ENCODE measurements at places on chromosomes 11 and 22.

DNA sequence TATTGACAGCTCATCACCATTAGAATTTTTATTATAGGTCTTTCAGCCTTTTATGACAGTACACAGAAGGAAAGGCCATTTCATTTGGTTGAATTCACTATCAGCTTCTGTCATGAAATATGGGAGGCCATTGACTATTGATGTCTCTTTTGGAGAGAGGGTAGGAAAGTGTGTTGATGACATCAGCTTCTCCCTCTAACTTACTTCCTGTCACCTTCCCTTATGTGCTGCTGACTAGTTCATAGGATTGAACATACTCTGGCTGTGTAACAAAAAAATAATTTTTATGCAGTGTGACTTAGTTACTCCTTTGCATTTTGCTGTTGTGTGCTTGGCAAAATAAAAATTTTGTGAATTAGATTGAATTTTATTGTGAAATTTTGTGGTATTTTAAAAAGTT is 769.2 kb downstream of the METTL15 start:
- DNase-seq: no peak

DNA sequence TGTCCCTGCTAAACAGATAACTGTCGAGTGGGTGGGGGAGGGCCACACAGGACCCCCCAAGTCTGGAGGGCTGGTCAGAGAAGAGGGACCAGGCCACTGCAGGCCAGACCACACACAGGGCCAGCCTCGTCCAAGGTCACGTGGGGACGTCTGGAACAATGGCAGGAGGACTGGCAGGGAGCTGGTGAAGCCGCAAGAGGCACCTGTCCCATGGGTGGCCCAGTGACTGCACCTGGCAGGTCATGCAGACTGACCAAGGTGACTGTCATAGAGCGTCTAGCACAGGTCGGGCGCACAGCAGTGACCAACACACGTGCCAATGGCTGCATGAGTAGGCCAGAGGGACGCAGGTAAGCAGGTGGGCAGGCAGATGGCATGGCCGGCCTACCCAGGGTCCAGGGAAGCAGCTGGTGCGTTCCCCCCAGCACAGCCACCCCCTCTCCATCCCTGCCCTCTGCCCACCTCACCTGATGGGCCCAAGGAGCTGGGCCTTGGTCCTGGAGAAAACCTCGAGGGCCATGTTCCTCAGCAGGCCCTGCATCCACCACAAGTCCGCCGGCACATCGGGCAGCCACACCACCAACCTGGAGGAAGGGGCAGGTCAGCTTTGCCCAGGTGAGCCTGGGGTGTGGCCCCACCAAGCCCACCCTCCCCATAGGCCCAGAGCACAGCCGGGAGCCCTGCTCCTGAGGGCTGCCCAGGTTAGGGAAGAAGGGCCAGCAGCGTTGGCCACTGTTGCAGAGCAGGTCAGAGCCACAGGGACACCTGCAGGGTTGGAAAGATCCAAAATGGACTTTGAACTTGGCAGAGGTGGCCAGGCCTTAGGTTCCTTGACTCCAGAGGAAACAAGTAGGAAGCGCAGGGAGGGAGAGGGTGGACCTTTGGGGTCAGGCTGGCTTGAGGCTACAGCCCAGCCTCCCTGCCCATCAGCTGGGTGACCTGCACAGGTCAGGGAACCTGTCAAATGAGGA is 10.4 kb downstream of the PNPLA5 start:
- no peak for DNase-seq

- DNase-seq: no peak
Measured at GRCh38 chr11:2468363-2469235, 23.8 kb downstream of the KCNQ1 start.

GRCh38 chr11:5380740-5381342 is 2.8 kb upstream of the OR51M1 start:
- no peak for DNase-seq

DNA sequence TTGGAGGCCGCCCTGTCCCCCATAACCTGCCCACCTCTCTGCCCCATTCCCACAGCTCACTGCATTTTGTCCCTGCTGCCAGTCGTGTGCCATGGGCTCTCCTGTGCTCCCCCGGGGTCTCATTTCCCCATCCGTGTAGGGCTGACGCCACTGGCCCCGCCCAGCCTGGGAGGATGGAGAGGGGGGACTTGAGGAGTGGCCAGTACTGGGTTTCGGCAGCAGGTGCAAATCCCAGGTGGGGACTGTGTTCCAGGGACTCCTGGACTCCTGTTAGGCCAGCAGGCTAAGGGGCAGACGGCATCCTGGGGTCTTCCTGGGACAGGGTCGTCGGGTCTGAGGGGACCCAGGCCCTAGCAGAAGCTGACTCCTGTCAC is 1.2 kb upstream of the MYO7A start:
- DNase-seq: no peak

DNA sequence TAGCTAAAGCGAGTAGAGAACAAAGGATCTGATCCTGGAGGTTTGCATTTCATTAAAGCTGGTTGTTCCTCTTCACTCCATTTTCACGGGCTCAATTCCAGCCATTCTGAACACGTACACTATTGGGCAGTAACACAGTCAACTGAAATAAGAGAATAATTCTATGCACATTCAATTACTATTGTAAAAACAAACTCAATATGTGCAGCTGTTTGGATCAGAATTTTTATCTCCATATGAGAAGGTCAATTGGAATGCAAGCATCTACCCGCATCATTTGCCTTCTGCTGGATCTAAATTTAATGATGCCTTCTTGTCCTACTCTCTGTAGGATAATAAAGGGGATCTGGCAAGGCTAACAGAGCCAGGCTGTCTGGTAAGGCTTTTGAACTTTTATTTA is 562.8 kb upstream of the CCDC179 start:
- DNase-seq: no peak

- no peak for DNase-seq
Measured at GRCh38 chr11:26285608-26286007, 46.3 kb upstream of the ANO3 start.

GRCh38 chr22:45102896-45103420 is 60.8 kb upstream of the NUP50 start:
- no peak for DNase-seq

DNA sequence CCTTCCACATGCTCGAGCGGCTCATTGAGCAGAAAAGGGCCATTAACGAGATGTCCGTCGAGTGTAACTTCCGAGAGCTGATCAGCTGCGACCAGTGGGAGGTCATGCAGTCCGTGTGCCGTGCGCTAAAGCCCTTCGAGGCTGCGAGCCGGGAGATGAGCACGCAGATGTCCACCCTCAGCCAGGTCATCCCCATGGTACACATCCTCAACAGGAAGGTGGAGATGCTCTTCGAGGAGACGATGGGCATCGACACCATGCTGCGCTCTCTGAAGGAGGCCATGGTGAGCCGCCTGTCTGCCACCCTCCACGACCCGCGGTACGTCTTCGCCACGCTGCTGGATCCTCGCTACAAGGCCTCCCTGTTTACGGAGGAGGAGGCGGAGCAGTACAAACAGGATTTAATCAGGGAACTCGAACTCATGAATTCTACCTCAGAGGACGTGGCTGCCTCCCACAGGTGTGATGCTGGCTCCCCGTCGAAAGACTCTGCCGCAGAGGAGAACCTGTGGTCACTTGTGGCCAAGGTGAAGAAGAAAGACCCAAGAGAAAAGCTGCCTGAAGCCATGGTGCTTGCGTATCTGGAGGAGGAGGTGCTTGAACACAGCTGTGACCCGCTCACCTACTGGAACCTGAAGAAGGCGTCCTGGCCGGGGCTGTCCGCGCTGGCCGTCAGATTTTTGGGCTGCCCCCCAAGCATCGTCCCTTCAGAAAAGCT is 31.7 kb downstream of the ALG12 start:
- DNase-seq: no peak

- no peak for DNase-seq
Measured at GRCh38 chr22:45485261-45485660, 17.4 kb upstream of the FBLN1 start.

DNA sequence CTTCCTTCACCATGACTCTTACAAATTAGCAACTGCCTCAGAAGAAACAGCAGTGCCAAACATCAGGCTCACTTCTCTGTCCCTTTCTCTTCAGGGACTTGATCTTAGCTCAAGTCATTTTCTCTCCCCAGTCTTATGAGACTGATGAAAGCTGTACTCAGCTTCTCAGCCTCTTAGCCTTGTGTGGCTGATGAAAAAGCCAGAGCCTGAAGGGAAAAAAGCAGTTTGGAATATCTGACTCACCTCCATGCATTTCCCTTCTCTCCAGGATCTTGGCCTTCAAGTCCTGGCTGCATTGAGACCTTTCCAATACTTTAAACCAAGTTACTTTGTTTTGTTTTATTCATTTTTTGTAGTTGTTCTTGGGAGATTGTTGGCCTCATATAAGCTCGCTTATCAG is 195.9 kb downstream of the SPON1 start:
- no peak for DNase-seq

DNA sequence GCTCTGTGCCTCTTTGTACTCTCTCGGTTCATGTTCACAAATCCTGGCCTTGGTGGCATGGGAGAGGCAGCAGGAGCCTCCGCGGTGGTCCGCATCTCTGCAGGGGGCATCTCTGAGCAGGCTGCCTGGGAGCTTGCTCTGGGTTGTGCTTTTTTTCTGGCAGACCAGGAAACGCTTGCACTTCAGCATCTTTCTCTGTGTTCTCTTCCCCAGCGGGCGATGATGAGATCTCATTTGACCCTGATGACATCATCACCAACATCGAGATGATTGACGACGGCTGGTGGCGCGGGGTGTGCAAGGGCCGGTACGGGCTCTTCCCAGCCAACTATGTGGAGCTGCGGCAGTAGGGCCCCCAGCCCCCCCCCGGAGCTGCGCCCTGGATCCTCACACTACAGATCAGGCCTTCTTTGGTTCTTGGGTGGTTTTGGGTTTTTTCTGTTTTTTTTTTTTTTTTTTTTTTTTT is 36.5 kb downstream of the CTTN start:
- no peak for DNase-seq

DNA sequence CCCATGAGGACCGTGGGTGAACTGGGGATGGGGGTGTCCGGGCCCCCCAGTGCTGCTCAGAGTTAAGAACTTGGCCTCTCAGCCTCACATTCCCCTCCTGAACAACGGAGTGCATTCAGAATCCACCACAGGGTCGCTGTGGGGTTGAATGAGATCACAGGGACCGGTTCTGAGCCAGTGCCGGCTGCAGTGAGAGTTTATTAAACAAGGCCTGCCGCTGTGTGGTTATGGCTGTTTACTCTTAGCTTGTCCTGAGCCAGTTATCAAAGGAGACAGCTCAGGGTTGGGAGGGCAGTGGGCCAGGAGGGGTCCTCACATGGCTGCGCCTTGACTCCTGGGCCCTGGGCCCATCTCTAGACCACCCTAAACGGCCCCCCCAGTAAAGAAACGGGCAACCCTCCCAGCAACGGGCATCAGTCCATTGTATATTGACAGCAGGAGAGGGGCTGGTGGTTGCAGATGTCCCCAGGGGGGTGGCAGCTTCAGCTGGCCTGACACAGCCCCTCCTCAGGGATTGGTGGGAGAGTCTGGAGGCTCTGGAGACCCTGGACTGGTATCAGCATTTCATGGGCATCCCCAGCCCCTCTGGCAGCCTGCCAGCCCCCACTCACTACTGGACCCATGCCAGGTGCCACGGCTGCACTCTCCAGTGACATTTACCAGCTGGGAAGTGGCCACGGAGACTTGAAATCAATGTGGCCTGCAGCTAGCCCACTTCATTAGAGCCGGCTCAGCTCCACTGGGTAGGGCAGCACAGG is 15.1 kb upstream of the CABP7 start:
- DNase-seq: peak; percentile 53

GRCh38 chr11:119809346-119809745 is 80.3 kb upstream of the NECTIN1 start:
- no peak for DNase-seq

DNA sequence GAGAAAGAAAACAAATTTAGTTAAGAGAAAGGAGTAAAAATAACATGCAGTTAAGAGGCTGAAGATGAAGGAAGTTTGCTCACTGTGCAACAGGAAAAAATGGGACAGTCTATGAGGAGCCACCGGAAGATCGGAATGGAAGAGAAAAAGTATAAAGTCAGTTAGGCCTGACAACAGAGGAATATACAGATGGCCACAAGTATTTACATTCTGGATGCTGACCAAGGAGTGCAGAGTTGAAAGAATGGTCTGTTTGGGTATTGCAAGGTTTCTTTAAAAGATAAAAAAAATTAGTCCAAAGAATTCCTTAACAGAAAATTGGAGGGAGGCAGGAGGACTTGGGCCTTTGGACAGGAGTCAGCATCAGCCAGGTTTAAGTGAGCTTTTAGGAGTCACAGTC is 37.5 kb downstream of the RBFOX2 start:
- DNase-seq: no peak

- DNase-seq: no peak
Measured at GRCh38 chr11:77252555-77253270, 48.8 kb downstream of the GDPD4 start.

- DNase-seq: no peak
Measured at GRCh38 chr11:110797453-110797852, 85.2 kb upstream of the ARHGAP20 start.

DNA sequence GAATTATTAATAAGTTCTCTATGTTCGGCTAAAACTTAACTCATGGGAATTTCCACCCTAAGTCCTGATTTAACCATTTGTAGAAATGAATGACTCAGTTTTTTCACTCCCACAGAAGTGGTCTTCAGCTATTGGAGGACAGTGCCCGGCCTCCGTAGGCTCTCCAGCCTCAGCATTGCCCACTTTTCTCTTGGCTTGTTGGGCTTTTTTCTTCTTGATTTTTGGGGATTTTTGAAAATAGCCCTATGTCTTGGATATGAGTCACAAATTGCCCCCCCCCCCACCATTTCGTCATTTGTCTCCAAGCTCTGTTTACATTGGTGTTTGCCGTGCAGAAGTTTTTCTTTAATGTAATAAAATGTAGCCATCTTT is 66.7 kb downstream of the PACS1 start:
- DNase-seq: no peak

Data from caudate nucleus (tissue), 63 donors.